Stimulated activated CD4-positive, alpha-beta T cell treated with anti-CD3 and anti-CD28 coated beads, Interleukin-2, amount 100 ng/mL, for 24 hours (primary cell): ENCODE measurements at places on chromosomes 1 and 21.

DNA sequence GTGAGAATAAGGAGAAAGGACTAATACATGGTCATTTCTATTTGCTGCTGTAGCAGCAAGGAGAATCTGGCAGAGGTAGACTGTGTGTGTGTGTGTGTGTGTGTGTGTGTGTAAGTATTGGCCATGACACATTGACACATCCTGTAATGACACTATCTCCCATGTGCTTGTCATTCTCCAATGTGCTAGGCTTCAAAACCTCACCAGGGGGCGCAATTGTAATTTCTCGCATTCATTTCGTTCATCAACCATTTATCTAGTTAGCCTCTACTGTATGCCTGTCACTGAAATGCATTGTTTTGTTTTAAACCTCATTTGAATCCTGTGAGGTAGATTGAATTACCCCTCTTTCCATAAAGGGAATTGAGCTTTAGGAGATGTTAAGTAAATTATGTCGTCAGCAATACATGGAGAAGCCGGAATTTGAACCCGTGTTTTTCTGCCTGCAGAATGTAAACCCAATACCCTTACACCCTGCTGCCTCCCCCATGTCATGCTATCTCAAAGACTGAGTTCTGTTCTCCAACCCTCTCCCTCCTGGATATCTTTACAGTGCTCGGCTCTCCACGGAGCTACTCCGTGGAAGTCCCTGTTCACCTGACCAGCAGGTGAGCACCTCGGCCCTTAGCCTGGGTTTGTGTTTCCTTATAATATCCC is 100.8 kb downstream of the UCK2 start:
- peak; percentile 43 for DNase-seq

- DNase-seq: no peak
These were observed 345.0 kb downstream of the DISC1 start for GRCh38 chr1:231971397-231972110.

GRCh38 chr1:6477039-6477820 is 11.3 kb upstream of the TNFRSF25 start:
- DNase-seq: no peak

GRCh38 chr21:45374826-45375455 is 30.0 kb upstream of the COL18A1 start:
- no peak for DNase-seq

- DNase-seq: no peak
These were observed 7.1 kb downstream of the C1orf21 start for GRCh38 chr1:184393962-184394361.

DNA sequence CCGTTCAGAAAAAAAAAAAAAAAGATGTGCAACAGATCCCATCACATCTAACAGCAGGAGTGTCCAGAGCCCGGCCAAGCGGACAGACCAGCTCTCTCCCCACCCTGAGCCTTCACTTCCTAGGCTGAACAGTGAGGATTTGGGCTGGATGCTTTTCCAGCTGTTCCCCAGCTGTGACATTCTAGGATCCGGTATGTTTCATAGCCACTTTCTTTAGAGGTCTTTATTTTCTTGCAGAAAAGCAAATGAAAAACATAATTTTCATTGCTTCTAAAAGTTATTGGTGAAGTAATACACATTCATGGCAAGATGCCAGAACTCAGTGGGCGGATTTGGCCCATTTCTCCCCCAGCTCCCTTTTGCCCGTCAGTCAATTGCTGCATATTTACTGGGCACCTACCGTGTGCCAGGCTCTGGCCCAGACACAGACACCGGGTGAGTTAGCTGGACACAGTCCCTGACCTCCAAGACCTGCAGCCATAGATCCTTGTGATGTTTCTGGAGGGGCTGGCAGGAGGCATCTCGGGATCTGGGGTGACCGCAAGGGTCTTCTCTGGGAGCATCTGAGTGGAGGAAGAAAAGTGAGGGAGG is 213.7 kb upstream of the VAMP3 start:
- DNase-seq: no peak

- no peak for DNase-seq
These were observed 3.1 kb upstream of the RGS13 start for GRCh38 chr1:192632641-192633532.

DNA sequence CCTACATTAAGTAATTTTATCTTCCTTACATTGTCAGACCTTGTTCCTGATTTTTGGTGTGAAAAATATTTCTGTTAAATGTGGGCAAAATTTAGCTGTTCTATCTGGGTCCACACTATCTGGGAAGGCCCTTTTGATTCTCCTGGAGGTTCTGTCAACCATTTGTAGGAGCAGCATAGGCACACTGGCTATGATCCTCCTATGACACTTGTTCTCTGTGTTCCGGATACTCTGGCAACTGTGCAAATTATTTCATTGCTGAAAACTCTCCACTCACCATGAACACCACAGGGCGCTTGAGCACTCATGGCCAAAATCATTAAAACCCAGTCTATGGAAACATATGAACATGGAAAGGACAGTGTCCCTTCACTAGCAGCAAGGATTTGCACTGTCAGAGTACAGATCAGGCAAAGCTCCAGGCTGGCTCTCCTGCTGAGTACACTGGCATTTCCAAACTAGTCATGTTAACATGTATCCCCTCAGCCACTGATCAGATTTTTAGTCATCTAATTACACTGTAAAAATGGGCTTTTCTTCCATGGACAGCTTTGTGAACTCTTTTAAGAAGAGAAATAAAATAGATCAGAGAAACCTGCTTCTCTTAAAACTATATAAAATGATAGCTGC is 43.9 kb upstream of the SGIP1 start:
- no peak for DNase-seq

DNA sequence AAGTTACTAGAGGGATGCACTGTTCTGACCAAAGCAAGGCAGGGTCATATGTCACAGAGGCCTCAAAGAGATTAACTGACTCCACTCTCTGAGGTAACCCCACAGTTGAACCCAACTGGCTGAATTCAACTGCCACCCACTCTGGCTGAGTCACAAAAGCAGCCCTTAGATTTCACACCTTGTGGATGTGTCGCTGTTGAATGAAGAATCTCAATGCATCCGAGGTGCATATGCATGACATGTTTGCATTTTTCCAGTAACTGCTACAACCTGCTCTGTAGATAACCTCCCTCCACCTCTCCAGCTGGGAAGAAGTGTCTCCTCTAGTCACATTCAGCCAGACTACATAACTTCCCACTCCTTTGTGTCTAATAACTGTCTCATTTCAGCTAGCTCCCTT is 27.9 kb upstream of the KIF21B start:
- no peak for DNase-seq

DNA sequence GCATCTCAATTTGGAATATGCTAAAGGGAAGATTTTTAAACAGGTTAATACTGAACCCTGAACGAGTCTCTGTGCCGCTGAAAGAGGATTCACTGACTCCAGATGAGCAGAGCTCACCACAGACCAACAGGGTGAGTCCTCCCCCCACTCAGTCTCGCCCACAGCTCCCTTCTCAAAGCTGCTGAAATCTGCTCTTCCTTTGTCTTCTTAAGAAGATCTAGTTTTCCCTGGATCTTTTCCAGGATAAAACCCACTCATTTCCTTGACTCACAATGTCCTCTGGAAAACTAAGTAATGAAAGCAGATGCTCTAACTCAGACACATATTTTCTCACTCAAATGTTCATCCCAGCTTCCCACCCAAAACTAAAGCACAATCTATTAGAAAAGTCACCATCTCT is 447.0 kb upstream of the PKN2 start:
- no peak for DNase-seq

- no peak for DNase-seq
These were observed 46.8 kb downstream of the SPATA46 start for GRCh38 chr1:162329826-162330225.

- DNase-seq: no peak
These were observed 26.3 kb downstream of the PRDX6 start for GRCh38 chr1:173503391-173503790.

DNA sequence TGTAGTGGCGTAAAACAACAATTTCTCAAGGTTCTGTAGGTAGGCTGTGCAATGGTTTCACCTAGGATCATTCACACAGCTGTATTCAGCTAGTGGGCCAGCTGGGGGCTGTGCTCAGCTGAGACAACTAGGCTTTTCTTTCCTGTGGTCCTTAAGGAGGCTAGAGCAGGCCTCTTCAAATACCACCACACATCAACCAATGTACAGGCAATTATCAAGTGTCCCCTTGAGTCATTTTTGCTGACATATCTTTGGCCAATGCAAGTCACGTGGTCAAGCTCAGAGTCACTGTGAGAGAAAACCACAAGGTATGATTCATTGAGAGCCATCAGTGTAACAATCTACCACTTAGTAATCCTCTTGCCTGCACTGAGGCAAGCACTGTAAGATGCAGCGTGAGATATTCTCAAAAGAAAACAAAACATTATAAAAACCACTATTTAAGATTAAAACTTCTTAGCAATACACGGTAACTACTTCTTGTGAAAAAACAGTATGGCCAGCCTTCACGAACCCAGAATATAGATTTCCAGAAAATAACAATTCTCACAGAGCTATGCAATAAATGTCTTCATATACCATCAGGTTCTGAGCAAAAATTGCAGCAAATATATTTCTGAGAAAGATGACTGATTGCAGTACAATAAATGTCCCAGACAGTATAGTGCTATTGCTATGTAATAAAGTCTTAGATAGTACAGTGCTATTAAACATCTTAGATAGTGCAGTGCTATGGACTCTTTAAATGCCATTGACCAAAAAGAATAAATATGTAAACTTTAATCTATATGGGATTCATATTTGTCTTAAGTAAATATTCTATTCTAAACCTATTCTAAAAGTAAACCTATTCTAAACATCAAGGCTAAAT is 55.3 kb downstream of the NME7 start:
- DNase-seq: peak; percentile 33

DNA sequence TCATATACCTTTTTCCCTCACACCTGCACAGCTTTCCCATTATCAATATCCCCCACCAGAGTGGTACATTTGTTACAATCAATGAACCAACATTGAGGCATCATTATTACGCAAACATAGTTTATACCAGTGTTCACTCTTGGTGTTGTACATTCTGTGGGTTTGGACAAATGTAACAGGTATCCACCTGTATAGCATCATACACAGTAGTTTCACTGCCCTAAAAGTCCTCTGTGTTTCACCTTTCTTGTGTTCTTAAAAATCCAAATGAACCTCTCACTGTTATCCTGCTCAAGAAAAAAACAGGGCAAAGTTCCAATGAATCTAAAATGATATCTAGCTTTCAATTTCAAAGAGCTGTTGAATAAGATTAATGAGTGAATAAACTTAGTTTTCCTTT is 45.9 kb upstream of the NR5A2 start:
- DNase-seq: no peak

DNA sequence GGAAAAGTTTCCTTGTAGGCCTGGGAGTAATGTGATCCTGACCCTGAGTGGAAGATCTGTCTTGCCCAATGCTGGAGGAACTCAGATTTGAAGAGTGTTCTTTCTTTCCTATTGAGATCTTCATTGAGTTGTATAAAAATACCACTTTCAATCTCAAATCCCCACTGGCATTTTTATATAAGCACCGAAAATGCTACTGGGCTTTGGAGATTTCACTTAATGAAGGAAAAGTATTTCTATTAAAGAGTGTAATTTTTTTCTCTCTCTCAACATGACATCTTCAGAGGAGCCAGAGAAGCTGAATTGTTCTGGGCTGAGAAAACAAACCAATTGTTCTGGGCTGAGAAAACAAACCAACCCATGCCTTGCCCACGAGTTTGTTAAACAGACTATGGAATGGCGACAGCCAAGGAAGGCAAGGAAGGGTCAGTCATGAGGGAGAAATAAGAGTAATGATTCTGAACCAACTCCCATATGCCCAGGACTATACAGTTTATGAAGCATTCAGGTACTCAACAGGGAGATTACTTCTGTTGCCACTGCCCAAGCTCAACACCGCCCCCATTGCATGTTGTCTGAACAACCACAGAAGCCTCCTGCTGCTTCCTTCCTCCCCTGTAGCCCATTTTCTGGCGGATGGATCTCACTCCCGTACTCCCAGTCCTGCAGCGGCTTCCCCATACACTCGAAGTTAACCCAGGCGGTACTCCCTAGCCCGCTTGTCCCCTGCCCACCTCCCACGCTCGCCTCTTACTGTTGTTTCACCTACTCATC is 103.2 kb downstream of the BEND5 start:
- DNase-seq: no peak

- DNase-seq: no peak
These were observed 6.6 kb upstream of the SIM2 start for GRCh38 chr21:36692114-36692834.

DNA sequence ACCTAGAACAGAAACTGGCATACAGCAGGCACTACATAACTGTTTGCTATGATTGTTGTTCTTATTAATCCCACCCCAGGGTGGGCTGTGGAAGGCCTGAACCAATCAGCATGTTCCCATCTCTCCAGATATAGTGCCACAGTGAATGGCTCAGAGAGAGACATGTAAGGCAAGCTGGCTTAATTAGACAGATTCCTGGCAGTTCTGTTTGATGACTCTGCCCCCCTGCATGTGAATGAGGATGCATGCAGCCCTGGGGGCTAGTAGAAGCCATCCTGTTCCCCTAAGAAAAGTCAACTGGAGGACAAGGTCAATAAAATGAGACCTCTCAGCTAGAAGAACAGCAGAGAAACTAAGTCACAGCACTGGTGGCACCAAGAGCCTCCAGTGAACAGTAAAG is 130.3 kb downstream of the GLIS1 start:
- no peak for DNase-seq

GRCh38 chr1:208599063-208599462 is 354.9 kb upstream of the PLXNA2 start:
- no peak for DNase-seq

DNA sequence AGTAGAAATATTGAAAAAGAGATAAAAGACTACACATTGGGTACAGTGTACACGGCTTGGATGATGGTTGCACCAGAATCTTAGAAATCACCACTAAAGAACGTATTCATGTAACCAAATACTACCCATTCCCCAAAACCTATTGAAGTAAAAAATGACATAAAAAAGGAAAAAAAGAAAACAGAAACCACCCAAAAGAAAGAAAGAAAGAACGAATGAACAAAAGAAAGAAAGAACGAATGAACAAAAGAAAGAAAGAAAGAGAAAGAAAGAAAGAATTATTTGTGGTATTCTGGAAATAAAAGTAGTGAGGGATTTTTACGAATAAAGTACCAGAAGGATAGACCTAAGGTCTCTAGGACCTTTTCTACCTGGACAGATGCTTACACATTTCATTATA is 42.1 kb downstream of the PHACTR4 start:
- no peak for DNase-seq

DNA sequence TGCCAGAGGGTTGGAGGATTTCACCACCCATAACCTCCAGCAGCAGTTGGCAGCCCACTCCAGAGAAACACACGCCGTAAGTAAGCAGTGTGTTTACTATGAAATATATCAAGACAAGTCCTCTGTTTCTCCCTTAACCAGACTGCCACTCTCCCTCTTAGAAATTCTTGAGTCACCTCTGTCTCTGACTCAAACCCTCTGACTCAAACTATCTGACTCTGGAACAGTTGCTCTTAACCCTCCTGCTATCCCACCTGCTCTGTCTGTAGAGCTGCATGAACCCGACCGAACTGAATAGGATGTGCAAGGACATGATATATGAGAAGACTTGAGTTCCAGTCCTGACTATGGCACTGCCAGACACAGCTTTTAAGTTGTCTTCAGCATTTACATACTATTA is 14.1 kb downstream of the INPP5B start:
- DNase-seq: no peak

- DNase-seq: no peak
These were observed 265.7 kb upstream of the TMEM51 start for GRCh38 chr1:14887764-14888350.

- DNase-seq: no peak
These were observed 7.0 kb downstream of the FBLIM1 start for GRCh38 chr1:15765495-15766194.
